WTC11 (cell line): ENCODE measurements at places on chromosomes 1 and 21. TPM values are rescaled to one million over a fixed set of nuclear protein-coding genes. Genes with fewer than 3 reads are reported as not detected.

GRCh38 chr21:14917762-14918161, 147.0 kb downstream of the NRIP1 start:
- no peak for DNase-seq

DNA sequence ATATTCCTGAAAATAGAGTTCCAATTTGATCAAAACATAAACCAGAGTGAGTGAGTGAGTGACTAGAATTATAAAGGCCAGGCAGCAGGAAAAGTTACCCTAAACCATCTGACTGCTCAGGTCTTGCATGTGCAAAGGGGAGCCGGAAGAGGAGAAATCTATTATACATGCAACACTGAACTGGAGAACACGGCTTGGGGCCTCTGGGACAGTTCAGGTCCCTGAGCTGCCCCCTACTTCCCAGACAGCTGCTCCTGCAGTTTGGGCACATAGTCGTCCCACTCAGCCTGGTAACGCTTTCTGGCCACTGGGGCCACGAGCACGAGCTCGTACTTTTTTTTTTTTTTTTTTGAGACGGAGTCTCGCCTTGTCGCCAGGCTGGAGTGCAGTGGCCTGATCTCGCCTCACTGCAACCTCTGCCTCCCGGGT, 40.1 kb downstream of the PTPRC start:
- no peak for DNase-seq

Gene RAB7B
- not detected in 3 replicates for total RNA-seq

Gene ZNF678
- 26.4 to 28.9 TPM (median 28.3 TPM) in 3 replicates for total RNA-seq

Gene ZFP69B
- total RNA-seq: 6.8 to 8.2 TPM (median 7.1 TPM) in 3 replicates

Gene RPAP2
- 19.8 to 23.0 TPM (median 21.5 TPM) in 3 replicates for total RNA-seq
